Putamen (tissue), 1 donor: ENCODE measurements at places on chromosomes 5 and 9.
A peak's percentile ranks its signal among the peaks of the same experiment; 100 is the strongest.

GRCh38 chr9:108671176-108671575, 184.6 kb downstream of the ACTL7B start:
- no peak for DNase-seq

- no peak for DNase-seq
These were observed 73.4 kb upstream of the MEF2C start for GRCh38 chr5:88956416-88956815.

- no peak for DNase-seq
These were observed 72.4 kb upstream of the PHYKPL start for GRCh38 chr5:178304761-178305645.

- DNase-seq: peak; percentile 1
These were observed 68.4 kb upstream of the NR3C1 start for GRCh38 chr5:143471666-143472464.

DNA sequence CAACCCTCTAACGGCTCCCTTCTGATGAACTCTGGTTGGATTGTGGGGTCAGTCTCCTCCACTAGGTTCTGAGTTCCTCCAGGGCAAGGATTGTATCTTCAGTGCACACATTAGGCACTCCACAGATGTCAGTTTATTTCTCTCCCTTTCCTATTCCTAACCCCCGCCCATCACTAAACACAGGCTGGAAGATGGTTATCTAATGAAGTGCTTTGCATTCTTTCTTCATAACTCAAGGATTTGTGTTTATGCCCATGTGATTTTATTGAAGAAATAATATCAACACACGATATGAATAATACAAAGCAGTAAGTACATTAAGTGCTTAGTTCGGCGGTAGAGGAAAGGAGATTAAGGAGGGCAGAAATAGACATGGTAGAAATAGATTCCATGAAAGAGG, 4.4 kb upstream of the CREBRF start:
- DNase-seq: no peak

DNA sequence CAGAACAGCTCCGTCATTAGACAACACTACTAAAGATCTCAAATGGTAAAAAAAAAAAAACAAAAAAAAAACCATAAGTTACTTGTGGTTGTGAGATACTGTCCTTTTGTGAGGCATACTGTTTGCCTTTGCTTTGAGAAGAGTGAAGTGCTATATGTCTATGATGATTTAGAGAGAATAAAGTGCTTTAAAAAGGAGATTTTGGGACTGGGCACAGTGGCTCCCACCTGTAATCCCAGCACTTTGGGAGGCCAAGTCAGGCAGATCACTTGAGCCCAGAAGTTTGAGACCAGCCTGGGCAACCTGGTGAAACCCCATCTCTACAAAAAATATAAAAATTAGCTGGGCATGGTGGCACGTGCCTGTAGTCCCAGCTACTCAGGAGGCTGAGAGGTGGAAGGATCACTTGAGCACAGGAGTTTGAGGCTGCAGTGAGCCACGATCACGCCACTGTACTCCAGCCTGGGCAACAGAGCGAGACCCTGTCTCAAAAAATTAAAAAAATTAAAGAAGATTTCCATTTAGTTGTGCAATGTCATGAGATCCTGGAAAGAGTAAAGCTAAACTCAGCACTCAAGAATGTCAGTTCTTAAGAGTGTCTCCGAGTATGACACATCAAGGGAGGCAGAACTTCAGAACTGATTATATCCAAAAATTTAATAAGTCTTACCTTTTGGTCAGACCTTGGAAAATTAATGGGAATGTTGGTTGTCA, 87.3 kb downstream of the PRDM6 start:
- no peak for DNase-seq

DNA sequence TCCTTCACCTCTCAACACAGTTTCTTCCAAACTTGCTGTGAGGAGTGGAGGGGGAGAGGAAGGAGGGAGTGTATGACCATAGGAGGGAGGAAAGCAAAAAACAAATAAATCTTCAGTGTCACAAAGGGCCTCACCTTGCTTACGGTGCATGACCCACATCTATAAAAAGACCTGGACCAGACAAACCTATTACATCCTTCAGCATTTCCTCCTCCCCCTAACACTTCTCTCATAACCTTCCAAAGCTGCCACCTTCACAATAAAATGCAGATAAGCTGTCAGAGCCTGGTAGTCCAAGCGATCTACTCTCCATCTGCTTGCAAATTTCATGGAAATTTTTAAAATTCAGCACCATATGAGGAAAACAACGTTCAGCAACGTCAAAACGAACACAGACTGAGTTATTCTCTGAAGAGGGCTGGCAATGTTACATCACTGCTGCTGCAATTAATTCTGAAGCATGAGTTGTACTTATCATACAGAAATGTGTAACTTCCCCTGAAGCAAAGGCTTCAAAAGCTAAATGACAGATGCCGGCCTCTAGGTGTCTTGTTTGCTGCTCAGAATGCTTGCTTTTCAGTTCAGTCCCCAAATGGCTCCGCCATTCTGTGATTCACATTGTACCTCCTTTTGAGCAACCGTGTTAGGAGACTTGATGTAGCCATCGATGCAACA, 62.9 kb downstream of the EFNA5 start:
- peak; percentile 35 for DNase-seq

DNA sequence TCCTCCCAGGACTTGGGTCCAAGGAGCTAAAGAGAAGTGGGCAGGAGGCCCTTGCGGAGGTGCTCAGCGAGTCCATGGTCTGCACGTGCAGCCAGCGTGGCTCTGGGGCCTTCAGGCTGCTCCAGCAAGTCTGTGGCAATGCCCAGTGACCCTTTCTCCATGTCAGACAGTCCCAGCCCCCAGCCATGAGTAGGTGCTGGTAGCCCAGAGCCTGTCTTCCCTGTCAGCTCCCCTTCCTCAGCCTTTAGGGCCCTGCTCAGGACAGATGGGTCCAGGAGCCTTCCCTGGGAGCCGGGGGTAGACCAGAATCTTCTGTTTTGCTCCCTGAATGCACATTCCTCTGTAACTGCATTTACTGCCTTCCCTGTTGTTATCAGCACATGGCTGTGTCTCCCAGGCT, 147.2 kb upstream of the IRX2 start:
- no peak for DNase-seq

DNA sequence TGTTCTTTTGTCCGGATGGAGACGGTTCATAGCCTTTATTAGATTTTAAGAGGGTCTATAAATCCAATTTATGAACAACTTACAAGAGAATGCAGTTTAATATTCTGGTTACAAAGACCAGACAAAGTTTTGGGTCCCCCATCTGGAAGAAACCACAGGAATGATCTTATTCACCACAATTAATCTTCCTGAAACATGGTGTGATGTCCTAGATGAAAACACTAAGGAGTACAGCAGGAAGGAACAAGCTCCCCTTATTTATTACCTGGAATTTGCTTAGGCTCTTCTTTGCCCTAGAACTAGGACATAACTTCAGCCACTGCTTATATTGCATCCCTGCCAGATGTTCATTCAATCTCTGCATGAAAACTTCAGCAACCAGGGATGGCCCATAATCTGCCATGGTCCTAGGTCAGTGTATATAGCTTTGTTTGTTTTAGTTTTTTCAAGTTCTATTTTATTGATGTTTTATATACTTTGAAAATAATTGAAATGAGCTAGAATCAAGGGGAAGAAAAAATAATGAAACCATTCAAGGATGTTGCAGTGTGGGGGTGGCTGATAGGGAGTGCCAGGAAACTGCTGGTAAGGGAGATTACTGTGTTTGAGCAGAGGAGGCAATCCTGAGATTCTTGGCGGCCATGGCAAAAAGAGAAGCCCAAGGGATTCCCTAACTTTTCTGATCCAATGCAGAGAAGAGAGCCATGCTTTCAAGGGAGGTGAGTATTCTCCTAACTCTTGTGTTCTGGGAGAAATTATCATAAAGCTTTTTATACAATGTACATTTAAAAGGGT, 16.8 kb downstream of the TXNDC8 start:
- DNase-seq: no peak

DNA sequence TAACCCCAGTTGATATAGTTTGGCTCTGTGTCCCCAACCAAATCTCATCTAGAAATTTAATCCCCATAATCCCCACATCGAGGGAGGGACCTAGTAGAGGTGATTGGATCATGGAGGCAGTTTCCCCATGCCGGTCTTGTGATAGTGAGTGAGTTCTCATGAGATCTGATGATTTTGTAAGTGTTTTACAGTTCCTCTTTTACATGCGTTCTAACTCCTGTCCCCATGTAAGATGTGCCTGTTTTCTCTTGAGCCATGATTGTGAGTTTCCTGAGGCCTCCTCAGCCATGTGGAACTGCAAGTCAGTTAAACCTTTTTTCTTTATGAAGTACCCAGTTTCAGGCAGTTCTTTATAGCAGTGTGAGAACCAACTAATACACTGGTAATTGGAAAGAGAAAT, 73.6 kb downstream of the CDH12 start:
- no peak for DNase-seq

GRCh38 chr5:136665331-136665730, 300.0 kb upstream of the TRPC7 start:
- no peak for DNase-seq

DNA sequence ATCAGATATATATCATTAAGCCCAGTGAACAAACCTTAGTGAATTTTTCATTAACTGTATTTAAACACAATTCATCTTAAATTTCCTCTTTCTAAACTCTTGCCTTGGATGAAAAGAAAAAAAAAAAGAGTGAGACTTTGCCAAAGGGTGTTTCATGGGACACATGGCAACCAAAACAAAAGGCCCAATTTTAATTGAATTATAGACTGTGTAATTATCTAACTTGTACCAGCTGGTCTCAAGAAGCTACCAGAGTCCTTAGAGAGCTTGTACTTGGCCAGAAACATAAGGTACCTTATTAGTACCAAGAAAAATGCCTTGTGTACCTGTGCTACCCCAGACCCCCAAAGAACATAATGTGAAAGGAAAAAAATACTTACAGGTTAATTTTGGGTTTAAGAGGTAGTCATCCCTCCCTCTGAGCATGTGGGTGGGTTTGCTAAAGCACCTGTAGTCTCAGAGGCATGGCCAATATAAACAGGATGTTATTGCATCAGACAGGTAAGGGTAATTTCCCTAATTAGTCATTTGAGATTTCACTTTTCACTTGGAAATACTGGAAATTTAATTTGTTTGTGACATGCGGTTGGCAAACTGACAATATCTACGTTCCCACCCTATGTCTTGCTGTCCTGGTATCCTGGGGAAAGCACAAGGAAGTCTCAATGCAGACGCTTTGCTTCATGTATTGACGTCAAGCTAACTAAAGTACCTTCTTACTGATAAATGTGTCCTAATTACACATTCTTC, 90.1 kb downstream of the SNCAIP start:
- DNase-seq: no peak

- DNase-seq: no peak
These were observed 194.8 kb downstream of the CRB2 start for GRCh38 chr9:123550797-123551196.

- DNase-seq: no peak
These were observed 118.1 kb upstream of the CCDC112 start for GRCh38 chr5:115414406-115415142.

DNA sequence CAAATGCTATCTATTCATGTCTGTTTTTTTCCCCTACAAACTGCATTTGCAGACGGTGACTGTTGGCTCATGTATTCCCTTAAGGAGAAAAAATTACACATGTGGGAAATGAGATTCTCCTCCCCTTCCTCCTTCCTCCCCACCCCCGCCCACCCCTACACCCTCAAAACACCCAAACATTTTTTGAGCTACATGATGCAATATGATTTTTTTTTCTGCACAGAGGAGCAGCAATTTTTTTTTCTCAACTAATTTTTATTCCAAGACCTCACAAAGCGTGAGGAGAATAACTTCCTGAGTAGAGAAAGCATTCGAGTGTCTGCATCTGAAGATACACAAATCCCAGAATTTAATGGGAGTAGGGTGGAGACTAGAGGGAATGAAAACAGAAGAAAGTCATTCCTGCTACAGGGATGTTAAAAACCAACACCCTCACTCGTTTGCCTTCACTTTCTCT, 118.1 kb downstream of the PRDM6 start:
- no peak for DNase-seq

- peak; percentile 93 for DNase-seq
These were observed at the start of gene SECISBP2 for GRCh38 chr9:89318123-89319014. Gene SECISBP2 (plus strand): TSS chr9:89318500. CDS start chr9:89318577, 77 bp downstream.

DNA sequence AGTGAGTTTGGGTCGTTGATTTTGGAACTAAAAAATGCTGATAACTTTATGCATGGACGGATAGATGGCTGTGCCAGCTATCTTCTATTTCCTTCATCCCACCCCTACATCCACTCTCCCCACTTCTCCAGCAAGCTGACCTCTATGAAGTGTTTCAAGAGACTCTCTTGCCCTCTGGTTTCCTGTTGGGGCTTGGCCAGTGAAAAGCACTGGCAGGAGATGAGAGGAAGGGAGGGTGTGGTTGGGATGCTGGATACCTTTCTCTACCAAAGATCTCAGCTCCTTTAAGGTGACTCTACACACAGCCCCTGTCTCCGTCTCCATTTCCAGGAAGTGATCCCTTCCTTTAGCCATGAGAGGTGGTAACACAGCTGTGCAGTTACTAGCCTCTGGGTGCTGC, 30.0 kb upstream of the JMY start:
- no peak for DNase-seq

DNA sequence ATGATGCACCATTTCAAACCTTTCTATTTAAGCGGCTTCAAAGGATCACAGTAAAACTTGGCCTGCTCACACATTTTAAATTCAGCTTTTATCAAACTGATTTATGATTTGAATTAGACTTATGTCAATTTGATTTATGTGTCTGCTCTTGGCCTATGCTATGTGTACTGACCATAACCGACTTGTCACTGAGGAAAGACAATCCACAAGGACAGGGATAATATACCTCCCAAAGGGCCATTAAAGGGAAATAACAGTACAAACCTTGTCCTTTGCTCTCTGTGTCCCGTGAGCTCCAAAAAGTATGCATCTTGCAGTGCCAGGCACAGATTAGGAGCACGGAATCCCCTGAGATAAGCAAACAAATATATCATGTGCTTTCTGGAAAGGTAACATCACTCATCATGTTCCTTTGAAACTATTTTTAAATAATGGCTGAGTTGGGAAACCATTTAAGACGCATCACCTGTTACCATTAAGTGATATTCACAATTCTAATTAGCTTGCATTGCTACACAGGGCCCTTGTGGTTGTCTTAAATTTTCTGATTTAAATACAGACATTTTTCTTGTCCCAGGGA, 31.9 kb upstream of the FTMT start:
- DNase-seq: no peak

DNA sequence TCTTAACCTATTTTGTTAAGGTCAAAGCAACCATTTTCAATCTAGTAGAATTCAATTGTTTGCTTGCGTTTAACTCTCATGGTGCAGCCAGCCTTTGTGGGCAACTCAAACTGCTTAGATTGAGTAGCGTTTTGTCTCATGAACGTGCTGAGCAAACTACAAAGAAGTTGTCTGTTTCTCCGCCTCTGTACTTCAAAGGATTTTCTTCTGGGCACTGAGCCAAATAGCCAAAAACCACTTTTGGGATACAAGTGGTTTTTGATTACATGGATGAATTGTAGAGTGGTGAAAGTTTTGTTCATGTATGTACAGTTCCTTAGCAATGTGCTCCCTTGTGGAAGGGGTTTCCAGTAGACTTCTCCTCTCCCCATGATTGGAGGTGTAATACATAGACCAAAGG, 122.9 kb downstream of the CFAP90 start:
- DNase-seq: no peak
